ENCODE measurements at places on chromosomes 1 and 21.
A peak's percentile ranks its signal among the peaks of the same experiment; 100 is the strongest.

GRCh38 chr1:152440635-152441471 lies 26.8 kb upstream of the CRNN start:
- peak; percentile 77 for DNase-seq

GRCh38 chr1:12477936-12478611 lies 139.9 kb downstream of the DHRS3 start:
- DNase-seq: peak; percentile 99

- no peak for DNase-seq
These were observed 77.6 kb upstream of the PGBD5 start for GRCh38 chr1:230503726-230504125.

DNA sequence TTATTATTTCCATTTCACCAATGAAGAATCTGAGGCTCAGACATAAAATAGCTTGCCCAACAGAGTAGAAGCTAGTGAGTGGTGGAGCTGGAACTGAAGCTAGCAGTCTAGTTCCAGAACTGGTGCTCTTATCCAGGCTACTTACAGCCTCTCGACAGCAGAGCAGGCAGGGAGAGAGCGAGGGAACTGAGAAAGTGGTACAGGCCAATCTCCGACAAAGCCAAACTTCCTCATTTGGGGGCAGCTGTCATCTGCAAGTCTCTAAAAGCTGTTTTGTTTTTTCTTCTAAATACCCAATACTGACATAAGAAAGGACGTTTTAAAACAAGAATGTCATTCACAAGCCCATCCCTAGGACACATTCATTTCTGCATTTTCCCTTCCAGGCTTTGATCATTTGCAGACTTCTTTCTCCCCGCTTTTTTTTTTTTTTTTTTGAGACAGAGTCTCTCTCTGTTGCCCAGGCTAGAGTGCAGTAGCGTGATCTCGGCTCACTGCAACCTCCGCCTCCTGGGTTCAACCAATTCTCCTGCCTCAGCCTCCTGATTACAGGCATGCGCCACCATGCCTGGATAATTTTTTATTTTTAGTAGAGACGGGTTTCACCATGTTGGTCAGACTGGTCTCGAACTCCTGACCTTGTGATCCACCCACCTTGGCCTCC lies 20.0 kb downstream of the YIPF1 start:
- no peak for DNase-seq

DNA sequence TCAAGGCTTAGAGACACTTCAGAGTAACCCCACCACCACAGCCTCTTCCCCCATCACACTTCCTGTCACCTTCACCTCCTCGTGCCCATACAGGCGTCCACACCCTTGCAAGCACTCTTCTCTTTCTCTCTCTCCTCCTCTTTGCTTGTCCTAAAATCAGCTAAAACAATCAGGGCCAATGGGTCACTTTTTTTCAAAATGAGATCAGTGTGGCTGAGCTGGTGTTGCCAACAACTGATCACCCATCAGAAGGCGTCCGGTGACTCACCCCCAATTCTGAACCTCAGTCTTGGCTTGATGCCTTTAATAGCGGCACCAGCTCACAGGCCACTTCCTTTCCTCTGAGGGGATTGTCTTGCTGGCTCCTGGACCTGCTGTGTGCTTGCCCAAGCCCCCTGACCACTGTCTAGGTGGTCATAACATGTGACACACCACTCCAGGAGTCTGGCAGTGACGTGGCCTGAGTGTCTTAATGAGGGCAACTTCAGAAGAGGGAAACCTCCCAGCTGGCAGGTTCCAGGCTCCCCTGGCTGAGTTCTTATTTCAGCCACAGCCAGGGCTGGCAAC lies 1.6 kb downstream of the DRAXIN start:
- DNase-seq: peak; percentile 93

DNA sequence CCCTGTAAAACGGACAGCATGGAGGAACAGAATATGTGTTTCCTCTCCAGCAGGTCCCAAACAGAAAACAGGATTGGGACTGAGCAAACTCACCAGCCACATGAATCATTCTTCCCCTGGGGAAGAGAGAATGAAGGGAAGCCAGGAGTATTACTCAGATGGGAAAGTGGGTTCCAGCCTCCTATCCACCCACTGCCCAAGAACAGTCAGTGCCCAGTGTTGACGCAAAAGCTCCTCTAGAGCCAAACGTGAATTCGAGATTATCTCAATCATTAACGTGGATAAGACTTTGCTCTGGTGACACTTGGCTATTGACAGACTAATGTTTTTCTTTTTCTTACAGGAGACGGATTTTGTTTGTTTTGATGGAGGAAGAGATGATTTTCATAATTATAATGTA lies 9.3 kb downstream of the MIA3 start:
- peak; percentile 35 for DNase-seq

GRCh38 chr1:52706941-52707926 lies 9.1 kb upstream of the COA7 start:
- no peak for DNase-seq

GRCh38 chr1:87225171-87225570 lies 103.5 kb upstream of the LMO4 start:
- no peak for DNase-seq

GRCh38 chr1:181083842-181084605 lies 4.5 kb upstream of the IER5 start:
- no peak for DNase-seq

- peak; percentile 87 for DNase-seq
These were observed 155.0 kb upstream of the EDN2 start for GRCh38 chr1:41639332-41639936.

DNA sequence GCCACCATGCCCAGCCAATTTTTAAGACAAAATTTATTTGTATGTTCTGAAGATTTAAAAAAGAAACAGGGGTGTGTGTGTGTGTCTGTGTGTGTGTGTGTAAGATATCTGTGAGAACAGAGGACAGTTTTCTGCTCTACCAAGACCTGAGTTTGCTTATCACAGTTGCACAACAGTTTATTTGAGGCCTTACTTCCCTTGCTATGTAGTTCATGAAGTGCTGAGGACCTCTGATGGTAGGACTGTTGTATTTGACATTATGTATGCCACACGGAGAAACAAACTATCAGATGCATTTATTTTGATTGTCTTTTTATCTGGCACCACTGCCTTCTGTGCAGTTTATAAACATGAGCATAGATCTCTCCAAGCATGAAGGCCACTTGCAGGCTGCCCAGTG lies 355.2 kb downstream of the PBX1 start:
- peak; percentile 59 for DNase-seq

GRCh38 chr1:193355626-193356025 lies 169.2 kb upstream of the B3GALT2 start:
- DNase-seq: no peak

- peak; percentile 79 for DNase-seq
These were observed 9.8 kb upstream of the PHACTR4 start for GRCh38 chr1:28359592-28360239.

- peak; percentile 16 for DNase-seq
These were observed 3.5 kb upstream of the LRRC38 start for GRCh38 chr1:13517193-13517812.

Data from astrocyte of the hippocampus (primary cell).